ENCODE measurements at places on chromosomes 7 and 10. TPM values are rescaled to one million over a fixed set of nuclear protein-coding genes. Genes with fewer than 3 reads are reported as not detected.

DNA sequence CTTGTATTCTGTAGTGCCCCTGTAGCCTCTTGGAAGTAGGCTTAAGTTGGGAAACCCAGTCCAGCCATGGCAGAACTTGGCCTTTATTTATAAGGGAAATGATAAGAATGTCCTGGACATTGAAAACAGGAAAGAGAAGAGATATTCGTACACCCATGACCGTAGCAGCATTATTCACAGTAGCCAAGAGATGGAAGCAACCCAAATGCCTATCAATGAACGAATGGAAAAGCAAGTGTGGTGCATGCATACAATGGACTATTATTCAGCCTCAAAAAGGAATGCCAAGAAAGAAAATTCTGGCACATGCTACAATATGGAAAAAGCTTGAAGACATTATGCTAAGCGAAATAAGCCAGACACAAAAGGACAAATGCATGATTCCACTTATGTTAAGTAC is 315.3 kb downstream of the CXCL12 start:
- H3K4me3 ChIP-seq, result no peak overlapping the region
- no peaks in the 10 kb centered on the region for H3K4me1 ChIP-seq
- no peaks in the 10 kb centered on the region for H3K27me3 ChIP-seq
- no peak overlapping the region for H3K27ac ChIP-seq
- DNase-seq, result no peak

- H3K4me3 ChIP-seq, result no peak overlapping the region
- DNase-seq, result peak; percentile 32
- H3K36me3 ChIP-seq, result no peaks in the 10 kb centered on the region
- peaks cover 6% of the 10 kb centered on the region for H3K4me1 ChIP-seq
These were observed 42.3 kb downstream of the NRCAM start for GRCh38 chr7:108413782-108414492.

DNA sequence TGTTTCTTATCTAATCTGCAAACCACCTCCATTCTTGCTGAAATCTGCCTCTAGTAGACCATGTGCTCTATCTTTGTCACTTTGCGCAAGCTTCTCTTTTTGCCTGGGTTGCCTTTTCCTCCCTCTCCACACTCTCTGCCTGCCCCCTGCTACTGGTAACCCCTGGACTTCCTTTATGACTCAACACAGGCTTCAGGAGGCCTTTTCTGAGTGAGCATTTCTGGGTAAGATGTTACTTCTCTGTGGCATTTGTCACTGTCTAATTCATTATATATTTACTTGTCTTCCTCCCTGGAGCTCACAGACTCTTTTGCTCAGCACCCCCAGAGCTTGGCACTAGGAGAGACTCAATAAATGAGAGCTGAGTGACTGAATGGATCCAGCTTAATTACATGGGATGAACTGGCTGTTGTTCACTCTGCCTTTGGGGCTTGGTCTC is 8.4 kb downstream of the GOLGA7B start:
- DNase-seq, result no peak
- H3K4me3 ChIP-seq, result no peak overlapping the region
- no peaks in the 10 kb centered on the region for H3K36me3 ChIP-seq
- no peaks in the 10 kb centered on the region for H3K4me1 ChIP-seq
- no peak overlapping the region for H3K27ac ChIP-seq

Gene CACUL1
- 38.5 TPM for total RNA-seq

DNA sequence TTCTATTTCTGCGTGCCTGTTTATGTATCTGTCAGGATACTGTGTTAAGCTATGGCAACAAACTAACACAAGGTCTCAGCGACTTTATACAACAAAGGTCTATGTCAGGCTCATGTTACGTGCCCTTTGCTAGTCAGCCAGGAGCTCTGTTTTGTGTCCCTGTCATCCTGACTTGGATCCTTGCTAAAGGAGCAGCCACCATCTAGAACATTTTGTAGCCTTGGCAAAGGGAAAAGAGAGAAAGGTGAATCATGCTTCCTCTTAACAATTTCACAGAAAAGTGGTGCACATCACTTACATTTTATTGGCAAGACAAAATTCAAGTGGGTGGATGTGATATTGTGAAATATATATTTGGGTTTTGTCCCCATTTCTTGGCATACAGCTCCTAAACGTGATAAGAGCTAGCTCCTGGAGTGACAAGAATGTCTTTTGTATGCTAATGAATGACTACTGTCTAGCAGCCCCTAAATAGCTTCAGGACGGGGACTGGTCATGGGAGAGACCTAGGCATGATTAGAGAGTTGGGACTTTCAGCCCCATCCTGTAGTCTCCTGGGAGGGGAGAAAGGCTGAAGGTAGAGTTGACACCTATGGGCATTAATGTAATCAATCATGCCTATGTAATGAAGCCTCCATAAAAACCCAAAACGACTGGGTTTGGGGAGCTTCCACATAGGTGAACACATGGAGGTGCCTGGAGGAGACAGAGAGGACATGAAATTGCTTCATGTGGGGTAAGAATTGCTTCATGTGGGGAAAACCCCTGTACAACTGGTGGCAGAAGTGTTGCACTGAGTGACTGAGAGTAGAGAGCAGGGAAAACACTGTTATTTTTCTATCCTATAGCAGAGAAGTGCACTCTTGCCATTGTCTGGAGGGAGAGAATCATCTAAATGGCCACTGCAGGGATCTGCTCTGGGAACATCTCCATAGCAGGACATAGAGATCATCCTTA is 33.0 kb downstream of the MRPL32 start:
- peaks cover 4% of the 10 kb centered on the region for H3K4me1 ChIP-seq
- no peaks in the 10 kb centered on the region for H3K27me3 ChIP-seq
- no peak overlapping the region for H3K4me3 ChIP-seq
- no peak for DNase-seq
- no peak overlapping the region for H3K27ac ChIP-seq
- H3K36me3 ChIP-seq, result peaks cover 5% of the 10 kb centered on the region

All from H9 (cell line).